ENCODE measurements at places on chromosomes 3 and 15.

GRCh38 chr15:52252781-52253180 is 42.8 kb downstream of the MYO5C start:
- DNase-seq = peak; percentile 91

GRCh38 chr3:58484045-58484721 is 7.7 kb upstream of the KCTD6 start:
- DNase-seq = no peak

- DNase-seq = no peak
Observed at GRCh38 chr3:66476852-66477381, 23.9 kb downstream of the LRIG1 start.

DNA sequence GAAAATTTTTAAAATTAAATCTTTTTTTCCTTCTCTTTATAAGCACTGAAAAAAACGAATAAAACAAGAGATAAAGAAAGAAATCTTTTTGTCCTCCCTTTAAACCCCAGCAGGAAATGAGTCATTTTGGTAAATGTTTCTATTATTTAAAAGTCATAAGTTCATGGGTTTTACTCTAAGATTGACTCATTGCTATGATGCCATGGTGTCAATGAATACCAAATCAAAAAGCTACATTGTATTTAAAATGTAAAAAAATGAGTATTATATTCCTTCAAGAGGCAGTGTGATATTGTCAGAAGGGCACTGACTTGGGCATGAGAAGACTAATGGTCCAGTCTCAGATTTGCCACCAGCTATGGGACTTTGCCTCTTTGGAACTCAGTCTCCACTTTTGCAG is 303.4 kb upstream of the DNAJC19 start:
- peak; percentile 36 for DNase-seq

DNA sequence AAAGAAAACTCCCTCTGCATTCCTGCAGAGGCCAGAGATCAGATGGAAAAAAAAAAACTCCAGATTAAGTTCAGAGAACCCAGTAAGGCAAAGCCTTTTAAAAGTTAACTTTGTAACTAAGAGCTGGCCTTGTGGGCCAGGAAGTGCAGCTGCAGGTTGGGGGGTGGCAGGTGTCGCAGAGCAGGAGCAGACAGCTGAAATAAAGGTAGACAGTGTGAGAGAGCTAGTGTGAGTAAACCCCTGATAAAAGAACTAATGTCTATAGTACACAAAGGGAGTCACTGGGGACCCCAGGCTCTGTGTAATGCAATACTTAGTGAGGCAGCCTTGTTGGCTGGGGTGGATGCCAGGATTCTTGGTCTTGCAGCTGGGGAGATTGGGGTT is 42.1 kb downstream of the PPCDC start:
- no peak for DNase-seq

DNA sequence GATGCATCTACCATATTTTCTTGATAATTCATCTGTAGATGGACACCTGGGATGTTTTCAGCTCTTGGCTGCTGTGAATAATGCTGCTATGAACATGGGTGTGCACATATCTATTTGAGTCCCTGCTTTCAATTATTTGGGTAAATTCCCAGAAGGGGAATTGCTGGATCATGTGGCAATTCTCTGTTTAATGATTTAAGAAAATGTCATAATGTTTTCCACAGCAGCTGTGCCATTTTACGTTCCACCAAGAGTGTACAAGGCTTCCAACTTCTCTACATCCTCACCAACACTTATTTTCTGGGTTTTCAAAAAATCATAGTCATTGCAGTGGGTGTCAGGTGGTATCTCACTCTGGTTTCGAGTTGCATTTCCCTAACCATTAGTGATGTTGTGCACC is 64.4 kb downstream of the NSMCE3 start:
- DNase-seq = no peak

DNA sequence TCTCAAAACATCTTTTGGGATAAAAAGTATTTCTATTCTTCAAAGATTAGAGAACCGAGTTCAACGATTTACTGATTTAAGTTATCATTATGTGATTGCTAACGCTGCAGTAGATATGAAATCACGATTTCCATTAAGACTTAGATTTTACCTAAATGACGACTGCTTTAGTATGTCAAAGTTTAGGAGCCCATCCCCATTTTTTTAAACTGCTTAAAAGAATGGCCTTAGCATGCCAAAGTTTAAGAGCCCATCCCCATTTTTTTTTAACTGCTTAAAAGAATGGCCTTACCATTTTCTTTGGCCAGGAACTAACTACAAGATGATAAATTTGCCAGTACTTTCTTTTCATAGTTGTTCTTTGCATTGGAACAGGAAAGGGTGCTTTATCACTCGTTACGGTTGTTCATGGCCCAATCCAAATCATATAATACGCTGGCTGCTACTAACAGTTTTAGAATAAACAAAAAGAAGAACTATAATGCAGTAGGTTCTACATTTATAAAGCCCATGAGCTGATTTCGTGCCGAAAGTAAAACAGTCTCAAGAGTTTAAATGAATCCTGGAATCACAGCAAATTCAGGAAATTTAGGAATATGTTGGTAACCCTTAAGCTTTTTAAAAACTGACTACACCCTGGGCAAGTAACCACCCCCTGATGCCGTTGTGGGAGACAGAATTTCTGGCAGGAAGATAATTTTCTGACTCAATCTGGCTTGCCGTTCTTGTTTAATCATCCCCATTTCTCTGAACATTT is 869 bp upstream of the TSC22D2 start:
- peak; percentile 29 for DNase-seq

DNA sequence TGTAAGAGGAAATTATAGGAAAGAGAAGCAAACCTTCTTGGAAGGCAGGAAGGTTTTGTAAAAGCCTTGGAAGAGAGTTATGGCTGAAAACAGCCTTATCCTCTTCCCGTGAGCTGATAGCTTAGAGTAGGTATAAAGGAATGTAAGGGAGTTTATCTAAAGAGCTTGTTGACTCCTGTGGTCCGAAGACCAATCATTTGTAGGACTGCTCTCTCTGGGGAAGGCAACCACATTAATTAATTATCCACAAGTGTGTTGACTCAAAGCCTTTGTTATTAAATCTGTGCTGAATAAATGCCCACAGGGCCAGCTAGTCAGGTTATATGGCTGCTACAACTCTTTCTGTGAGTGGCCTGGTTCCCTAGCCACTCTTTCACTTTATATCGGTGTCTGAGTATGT is 452.1 kb upstream of the RASGRP1 start:
- no peak for DNase-seq

- DNase-seq = no peak
Observed at GRCh38 chr15:40590667-40591050, 3.4 kb upstream of the KNL1 start.

DNA sequence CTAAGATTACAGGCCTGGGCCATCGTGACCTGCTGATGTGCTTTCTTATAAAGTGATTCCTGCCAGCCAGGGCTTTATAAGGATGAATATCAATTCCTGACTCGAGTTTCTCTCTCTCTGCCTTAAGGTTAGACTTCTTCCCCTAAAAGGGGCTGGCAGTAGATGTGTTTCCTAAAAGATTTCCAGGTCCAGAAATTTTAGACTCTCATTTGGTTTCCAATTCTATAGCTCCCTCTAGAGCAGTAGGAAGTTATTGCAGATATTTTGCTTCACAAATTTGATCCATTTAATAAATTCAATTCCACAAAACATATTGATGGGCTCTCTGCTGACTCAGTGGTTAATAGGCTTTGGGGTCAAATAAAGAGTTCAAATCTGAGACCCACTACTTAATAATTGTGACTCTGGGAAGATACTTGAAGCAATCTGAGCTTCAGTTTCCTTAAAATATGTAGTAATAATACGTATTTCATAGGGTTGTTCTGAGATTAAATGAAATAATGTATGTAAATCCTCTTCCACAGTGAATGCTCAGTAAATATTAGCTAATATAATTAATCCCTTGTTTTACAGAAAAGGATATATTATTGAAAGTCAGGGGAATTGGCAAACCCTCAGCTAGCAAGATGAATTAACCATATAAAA is 2.1 kb downstream of the TRIM69 start:
- DNase-seq = peak; percentile 51
